ENCODE measurements at places on chromosomes 5 and 9.

DNA sequence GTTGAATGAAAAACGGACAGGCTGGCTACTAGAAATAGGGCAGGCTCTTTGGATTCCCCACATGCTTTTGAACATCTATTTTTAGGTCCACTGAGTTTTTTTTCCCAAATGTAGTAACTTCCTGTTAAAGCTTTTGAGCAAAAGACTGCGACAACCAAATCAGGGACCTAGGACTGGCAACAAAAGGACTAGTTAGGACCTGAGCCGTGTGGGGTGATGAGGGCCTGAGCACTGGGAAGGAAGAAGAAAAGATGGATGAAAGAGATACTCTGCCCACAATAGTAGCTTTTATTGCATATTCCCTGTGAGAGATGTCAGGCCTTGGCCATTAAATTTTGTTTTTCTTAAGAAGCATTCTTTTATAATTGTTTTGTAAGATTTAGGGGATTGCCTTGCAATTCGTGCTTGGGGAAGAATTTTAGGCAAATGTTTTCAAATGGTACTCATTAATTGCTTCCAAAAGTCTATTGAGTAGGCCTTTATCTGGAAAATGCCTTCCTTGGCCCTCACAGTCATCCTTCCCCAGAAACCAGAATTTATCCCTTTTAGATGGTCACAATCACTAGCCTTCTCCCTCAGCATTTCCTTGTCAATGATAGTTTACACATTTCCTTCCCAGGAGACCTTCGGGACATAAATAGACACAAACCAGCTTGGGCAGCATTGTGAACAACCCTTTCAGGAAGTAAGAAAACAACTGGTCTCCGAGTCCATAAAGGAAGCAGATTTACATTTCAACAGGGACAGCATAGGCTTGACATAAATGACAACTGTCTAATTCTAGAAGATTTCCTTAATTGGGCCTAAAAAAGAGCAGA is 166.5 kb downstream of the RMI1 start:
- DNase-seq: no peak

DNA sequence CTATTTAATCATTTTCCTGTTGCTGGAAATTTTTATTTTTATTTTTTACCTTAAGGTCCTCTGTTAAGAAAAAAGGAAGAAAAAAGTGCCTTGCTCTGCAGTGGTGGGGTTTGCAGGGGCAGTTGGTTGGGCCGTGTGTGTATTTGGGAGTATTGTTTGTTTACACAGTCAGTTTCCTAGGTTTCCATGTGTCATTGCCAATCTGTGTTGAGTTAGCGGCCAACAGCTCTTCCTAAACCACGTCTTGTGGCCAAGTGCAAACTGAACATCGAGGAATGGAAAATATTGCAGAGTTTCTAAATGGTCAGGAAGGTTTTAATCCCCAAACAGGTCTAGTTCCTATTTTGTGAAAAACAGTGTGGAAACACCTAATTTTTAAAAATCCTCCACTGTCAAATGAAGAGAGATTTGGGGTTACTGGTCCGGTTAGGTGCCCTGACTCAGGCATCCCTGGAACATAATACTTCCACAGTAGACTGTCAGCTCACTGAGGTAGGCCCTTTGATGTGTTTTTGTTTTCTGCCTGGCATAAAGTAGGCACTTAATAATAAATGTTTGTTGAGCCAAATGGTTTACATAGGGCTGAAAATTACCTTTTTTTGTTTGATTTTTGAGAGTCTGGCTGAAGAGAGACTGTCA is 37.0 kb downstream of the MAMDC2 start:
- no peak for DNase-seq

GRCh38 chr5:91143840-91144239 is 239.3 kb downstream of the ARRDC3 start:
- no peak for DNase-seq

DNA sequence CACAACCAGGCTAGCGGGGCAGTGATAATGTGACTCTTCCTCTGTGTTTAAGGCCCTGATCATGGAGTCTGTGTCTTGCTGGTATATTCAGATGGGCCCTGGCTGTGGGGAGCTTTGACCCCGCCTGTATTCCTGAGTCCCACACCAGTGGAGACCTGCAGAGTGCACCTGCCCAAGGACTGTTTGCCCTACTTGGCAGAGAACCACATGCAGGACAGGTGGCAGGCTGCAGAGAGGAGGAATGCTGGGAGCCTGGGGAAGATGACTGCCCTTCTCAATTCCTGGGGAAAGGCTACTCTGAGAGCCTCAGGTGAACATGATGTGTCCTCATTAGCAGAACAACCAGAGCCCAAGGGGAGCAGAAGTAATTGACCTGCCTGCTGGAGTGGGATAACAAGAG is 36.2 kb downstream of the IARS1 start:
- no peak for DNase-seq

GRCh38 chr5:135501965-135502364 is 33.8 kb downstream of the NEUROG1 start:
- no peak for DNase-seq

DNA sequence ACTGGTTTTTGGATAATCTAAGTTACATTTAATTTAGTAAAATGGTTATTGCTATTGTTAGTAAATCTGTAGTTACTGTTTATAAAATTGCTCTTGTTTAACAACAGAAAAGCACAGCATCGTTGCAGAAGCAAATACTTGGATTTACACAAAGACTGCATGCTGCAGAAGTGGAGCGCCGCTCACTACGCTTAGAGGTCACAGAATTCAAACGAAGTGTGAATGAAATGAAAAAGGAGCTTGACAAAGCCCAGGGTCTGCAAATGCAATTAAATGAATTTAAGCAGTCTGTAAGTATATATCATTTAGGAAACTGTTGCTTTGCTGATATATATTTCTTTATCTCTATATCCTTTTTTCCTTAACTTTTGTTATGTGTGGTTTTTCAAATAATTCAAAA is 226.0 kb downstream of the CCDC171 start:
- DNase-seq: no peak

GRCh38 chr5:148523139-148523538 is 131.2 kb downstream of the HTR4 start:
- no peak for DNase-seq

DNA sequence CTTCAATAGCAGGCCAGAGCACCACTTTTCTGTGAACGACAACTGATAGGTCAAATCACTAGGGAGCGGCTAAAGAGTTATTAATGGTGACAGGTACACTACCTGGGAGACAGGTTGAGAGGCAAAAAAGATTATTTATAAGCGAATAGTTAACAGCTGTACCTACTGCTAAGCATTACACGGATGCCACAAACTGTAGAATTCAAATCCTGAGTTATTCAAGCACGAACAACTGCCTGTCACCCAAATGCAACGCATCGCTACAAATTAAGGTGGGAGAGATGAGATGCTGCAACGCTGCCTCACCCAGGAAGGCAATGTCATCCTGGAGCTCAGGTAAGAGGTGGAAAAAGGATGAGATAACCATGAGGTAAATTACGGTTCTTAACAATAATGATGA is 342.9 kb downstream of the BNC2 start:
- no peak for DNase-seq

- no peak for DNase-seq
Observed at GRCh38 chr5:94180761-94181160, 437.6 kb downstream of the KIAA0825 start.

DNA sequence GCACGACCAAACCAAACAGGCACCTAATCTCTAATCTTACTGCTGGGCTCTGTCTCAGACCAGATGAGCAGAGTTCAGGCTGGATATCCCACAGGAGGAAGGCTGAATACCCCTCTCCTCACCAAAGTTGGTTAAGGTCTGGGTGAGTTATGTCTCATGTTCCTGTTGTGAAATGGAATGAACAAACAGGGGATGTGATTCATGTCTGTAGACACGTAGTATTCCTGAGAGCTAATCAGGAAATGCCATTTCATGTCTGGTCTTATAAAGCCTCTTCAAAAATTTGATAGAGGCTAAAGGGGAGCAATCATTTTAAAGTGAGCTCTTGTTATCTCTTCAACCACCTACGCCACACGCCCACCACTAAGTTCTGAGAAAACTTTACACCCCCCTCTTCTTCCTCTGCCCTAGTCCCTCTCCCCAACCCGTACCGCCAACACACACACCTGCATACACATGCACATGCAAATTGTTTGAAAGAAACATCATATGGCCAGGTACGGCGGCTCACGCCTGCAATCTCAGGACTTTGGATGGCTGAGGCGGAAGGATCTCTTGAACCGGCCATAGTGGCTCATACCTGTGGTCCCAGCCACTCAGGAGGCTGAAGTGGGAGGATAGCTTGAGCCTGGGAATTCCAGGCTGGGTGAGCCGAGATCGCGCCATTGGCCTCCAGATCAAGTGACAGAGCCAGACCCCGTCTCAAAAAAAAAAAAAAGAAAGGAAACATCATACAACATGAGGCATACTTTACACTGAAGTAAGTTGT is 69.8 kb upstream of the RAI14 start:
- no peak for DNase-seq

GRCh38 chr9:37474438-37474837 is 9.2 kb upstream of the ZBTB5 start:
- DNase-seq: no peak

GRCh38 chr5:17216176-17216973 is 1.1 kb upstream of the BASP1 start:
- DNase-seq: no peak

- no peak for DNase-seq
Observed at GRCh38 chr9:70902171-70902570, 219.2 kb downstream of the TRPM3 start.

- no peak for DNase-seq
Observed at GRCh38 chr5:73135021-73135420, 14.6 kb downstream of the TMEM171 start.

DNA sequence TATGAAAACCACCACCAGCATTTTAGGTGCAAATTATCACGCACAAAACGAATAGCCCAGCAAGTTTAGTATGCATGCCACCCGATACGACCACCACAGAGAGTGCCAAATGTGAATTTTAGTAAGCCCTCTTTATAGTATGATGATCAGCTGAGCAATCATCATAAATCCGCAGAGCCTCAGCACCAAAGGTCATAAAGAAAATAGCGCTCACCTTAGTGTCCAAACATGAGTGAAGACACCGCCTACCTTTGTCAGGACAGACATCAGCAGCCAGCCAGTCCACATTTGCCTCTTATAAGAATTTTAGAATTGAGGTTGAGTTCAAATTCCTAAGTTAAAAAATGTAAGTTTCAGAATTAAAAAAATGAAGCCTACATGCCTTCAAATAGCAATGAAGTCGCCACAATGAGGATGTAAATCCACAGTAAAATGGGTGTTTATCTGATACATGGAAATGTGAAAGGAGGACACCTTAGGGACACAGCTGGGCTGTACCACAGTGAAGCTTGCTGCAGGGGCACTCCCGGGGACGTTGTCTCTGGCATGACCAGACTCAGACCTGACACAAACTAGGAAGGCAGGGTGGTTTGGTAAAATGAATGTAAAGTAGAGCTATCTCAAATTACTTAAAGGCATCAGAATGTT is 149.0 kb downstream of the AUH start:
- no peak for DNase-seq

- no peak for DNase-seq
Observed at GRCh38 chr5:147939431-147940114, 33.2 kb upstream of the C5orf46 start.

GRCh38 chr5:38556088-38556598 is 303 bp downstream of the LIFR start:
- DNase-seq: no peak

GRCh38 chr5:125026867-125027731 is 280.7 kb upstream of the ZNF608 start:
- DNase-seq: no peak

DNA sequence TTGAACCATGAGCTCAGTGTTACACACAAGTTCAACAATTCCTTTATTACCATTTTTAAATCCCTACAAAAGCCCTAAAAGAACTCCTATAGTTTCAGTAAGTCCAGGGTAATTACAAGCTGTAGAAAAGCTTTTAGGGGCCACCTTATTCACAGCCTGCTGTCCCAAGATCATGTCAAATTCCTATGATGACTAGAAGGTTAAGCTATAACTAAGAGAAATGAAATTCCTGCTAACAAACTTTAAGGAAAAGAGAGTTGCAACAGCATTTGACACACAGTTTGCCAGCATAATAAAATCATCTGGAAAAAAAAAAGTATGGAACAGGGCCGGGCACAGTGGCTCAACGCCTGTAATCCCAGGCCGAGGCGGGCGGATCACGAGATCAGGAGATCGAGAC is 31.5 kb downstream of the TMEM245 start:
- DNase-seq: no peak

- no peak for DNase-seq
Observed at GRCh38 chr5:121630402-121630801, 221.3 kb upstream of the FTMT start.

GRCh38 chr9:78239506-78239905 is 3.6 kb downstream of the CEP78 start:
- DNase-seq: no peak

DNA sequence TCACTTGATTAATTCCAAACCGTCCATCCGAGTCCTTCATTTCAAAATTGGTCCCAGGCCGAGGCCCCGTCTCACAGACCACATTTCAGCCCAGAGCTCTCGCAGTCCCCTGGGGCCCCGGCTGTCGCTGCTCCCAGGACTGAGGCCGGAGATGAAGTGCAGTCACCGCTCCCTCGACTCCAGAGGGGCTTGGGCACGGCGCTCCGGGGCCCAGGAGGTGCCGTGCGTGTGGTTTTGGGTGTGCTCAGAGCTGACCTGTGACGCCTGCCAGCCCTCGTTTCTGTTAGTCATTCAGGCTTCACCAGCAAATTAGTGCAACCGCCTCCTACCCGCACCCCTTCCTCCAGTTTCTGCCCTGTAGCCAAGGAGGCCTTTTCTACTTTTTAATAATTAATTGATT is 48.7 kb upstream of the PHYKPL start:
- no peak for DNase-seq

DNA sequence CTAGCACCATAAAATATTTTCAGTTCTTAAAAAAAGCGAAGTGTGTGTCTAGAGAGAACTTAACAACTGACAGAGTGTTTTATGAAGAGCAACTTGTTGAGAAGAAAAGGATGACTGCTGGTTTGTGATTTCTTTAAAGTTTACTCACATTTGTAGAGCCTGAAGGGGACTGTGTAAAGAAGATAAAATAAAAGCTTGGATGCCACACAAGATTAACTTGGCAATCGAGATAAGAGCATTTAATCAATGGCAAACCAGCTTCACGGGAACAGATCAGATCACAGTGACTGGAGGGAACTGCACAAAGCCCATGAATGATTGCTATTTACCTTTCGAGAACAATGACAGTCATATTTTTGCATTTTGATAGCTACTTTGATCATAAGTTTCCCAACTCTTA is 2013.1 kb upstream of the CDH9 start:
- no peak for DNase-seq

DNA sequence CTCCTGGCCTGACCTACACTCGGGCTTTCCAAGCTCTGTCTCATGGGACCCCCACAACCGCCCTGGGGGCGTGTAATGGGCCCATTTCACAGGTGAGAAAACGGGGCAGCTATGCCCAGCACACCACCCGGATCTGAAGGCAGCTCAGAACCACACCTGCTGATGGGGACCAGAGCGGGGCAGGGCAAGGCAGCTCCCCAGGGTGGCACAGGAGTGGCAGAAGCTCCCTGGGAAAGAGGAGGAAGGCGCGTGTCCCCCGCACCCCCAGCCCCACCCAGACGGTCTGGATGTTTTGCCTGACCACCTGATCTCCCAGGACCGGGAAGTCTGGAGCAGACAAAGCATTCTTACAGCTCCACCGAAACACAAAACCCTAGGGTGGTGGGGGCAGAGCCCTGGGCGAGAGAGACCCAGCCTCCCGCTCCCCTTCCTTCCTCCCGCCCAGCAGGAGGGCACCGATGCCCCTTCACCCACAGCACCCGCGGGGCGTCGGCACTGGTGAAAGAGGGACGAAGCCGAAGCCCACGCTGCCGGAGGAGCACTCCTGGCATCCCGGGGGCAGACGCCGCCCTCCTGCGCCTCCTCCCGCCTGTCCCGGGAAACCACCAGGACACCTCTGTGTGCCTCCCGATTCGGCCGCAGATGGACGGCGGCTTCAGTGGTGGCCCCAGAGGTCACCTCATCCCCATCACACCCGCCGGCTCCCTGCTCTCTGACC is 14.5 kb downstream of the NOTCH1 start:
- no peak for DNase-seq
